ENCODE measurements at places on chromosomes 1 and 21.

GRCh38 chr1:116309090-116309870 lies 63.8 kb upstream of the ATP1A1 start:
- no peak for DNase-seq

GRCh38 chr1:205994346-205994745 lies 8.8 kb downstream of the RAB7B start:
- no peak for DNase-seq

DNA sequence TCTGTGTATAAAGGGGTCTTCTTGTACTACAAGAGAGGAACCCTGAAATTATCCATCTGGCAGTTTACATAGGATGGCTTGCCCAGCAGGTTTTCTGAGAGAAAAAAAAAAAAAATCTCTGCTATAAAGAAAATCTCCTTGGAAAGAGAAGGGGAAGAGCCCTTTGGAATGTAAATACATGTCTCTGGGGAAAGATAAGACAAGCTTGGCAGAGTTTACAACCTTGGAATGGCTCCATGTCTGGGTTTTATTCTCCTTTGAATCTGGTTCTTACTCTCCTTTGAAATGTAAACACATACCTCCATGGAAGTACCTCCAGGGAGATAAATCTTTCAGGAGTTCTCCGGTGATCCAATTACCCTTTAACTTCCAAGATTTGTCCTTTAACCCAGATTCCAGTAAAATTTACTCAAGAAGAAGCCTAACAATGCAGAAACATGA lies 45.1 kb upstream of the DNAH14 start:
- no peak for DNase-seq

DNA sequence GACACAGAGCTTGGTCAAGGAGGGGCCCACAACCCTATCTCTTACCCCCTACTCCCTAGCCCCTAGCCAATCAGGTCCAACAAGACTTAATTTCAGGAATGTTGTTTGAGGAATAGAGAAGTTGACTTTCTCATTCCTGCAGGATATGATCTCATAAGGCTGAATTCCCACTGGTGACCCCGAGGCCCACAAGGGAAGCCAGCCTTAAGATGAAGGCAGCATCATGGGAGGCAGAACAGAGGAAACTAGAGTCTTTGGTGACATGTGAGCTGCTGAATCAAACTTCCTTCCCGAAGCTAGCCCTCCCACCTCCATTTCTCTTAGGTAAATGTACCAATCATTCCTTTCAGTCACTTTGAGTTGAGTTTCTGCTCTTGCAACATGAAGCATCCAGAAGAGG lies 9.1 kb upstream of the PDIK1L start:
- no peak for DNase-seq

All from germinal center (tissue), 1 donor.